Effector CD8-positive, alpha-beta T cell (primary cell): ENCODE measurements at places on chromosomes 3 and 15.

- no peak for DNase-seq
These were observed 651 bp downstream of the MTMR14 start for GRCh38 chr3:9649791-9650521.

GRCh38 chr3:30232142-30232541, 374.3 kb upstream of the TGFBR2 start:
- DNase-seq: no peak

DNA sequence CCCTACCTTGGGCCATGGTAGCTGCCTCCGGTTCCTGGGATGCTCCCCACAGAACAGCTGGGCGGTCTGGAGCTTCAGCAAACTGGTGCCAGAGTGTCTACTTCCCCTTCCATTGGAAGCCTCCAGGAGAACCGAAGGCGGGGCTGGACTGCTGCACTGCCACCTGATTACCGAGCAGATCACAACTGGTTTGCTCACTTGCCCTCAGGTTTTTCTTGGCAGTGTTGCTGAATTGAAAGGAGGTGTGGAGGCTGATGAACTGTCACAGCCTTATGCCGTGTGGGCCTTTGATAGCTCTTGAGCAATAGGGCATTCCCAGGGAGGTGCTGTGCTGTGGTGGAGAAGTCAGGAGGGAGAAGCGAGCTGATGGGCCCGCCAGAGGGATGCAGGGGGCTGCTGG, at the start of gene TGM5:
TGM5 (minus strand) TSS at position 95 of the 400 bp plus-strand sequence; CDS start at position 16, 79 bp downstream.
- DNase-seq: no peak

DNA sequence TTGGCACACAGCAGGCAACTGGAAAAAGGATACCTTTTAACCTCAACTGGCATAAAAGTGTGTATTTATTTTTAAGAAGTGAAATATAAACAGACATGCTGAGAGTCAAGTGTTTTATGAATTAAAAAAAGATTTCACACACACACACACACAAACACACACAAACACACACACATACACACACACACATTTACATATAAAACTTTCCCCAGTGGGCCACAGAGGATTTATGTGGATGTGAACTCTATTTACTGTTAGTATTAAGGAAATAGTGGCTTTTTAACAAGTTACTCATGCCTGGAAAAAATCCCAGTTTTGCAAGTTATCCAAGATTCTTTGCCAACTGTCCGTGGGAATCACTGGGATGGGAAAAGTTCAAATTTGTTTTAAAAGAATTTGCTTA, 725.9 kb upstream of the NR2F2 start:
- no peak for DNase-seq

DNA sequence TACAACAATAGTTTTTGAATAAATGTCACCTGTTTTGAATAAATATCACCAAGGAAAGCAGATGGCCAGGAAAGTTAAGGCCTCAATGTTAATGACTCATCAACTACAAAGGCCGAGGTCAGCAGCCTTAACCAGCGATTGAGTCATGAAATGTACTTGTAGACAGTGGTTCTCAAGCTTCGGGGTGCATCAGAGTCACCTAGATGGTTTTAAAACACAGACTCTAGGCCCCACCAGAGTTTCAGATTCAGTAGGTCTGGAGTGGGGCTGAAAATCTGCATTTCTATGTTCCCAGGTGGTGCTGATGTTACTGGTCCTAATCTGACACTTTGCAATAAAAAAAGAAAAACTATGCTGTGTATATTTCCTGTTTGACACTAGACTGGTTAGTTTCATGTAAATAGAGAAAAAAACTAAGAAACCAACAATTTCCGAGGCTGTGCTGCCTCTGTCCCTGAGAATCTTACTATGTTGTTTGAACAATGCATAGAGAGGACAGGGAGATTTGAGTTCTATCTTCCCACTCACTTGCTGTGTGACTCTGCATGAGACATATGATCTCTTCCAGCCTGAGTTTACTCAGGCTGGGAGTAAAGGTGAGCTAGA, 9.8 kb downstream of the RAB27A start:
- DNase-seq: no peak

DNA sequence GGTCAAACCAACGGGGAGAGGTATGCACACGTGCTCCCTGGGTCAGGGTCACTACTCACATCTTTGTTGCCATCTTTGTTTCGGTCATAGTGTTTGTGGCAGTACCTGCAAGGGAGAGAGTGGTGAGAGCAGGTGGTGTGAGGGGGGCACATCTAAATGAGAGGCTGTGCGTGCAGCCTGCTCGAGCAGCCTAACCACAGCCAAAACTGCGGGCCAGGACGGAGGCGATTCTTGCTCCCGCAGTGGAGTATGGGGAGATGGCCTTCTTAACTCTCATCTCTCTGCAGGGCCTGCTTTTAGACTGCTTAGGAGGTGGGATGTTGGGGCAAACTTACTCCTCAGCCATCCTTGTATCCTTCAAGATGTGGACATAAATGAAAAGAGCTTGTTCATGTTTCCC, 6.9 kb upstream of the PLA2G4F start:
- DNase-seq: no peak

GRCh38 chr15:43212299-43212698, 8.5 kb downstream of the EPB42 start:
- DNase-seq: no peak

GRCh38 chr3:117019082-117019713, 309.6 kb downstream of the TUSC7 start:
- DNase-seq: no peak
